ENCODE measurements at places on chromosomes 12 and 14. TPM values are rescaled to one million over a fixed set of nuclear protein-coding genes. Genes with fewer than 3 reads are reported as not detected.

ABCD2 gene
- 21.0 TPM for total RNA-seq

- no peak for DNase-seq
Observed at GRCh38 chr14:66383771-66384170, 102.4 kb upstream of the CCDC196 start.

DNA sequence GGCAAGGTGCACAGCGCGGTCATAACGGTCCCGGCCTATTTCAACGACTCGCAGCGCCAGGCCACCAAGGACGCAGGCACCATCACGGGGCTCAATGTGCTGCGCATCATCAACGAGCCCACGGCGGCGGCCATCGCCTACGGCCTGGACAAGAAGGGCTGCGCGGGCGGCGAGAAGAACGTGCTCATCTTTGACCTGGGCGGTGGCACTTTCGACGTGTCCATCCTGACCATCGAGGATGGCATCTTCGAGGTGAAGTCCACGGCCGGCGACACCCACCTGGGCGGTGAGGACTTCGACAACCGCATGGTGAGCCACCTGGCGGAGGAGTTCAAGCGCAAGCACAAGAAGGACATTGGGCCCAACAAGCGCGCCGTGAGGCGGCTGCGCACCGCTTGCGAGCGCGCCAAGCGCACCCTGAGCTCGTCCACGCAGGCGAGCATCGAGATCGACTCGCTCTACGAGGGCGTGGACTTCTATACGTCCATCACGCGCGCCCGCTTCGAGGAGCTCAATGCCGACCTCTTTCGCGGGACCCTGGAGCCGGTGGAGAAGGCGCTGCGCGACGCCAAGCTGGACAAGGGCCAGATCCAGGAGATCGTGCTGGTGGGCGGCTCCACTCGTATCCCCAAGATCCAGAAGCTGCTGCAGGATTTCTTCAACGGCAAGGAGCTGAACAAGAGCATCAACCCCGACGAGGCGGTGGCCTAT, 875 bp downstream of the HSPA2 start:
- peak; percentile 38 for DNase-seq

- peak; percentile 59 for DNase-seq
Observed at GRCh38 chr14:53109105-53110041, 43.8 kb downstream of the DDHD1 start.
